ENCODE measurements at places on chromosomes 4 and X. TPM values are rescaled to one million over a fixed set of nuclear protein-coding genes. Genes with fewer than 3 reads are reported as not detected.

Gene ITM2A
- 43.4 TPM for total RNA-seq

Gene FRG1
- total RNA-seq = 23.1 TPM

Gene RNF212
- total RNA-seq = 2.7 TPM

- no peaks in the 10 kb centered on the region for H3K27me3 ChIP-seq
- DNase-seq = no peak
- no peak overlapping the region for H3K4me3 ChIP-seq
- no peak overlapping the region for H3K27ac ChIP-seq
- H3K36me3 ChIP-seq = no peaks in the 10 kb centered on the region
- peaks cover 8% of the 10 kb centered on the region for H3K4me1 ChIP-seq
Observed at GRCh38 chrX:39516427-39516841, 581.3 kb downstream of the BCOR start.

- peaks cover 9% of the 10 kb centered on the region for H3K36me3 ChIP-seq
- H3K4me3 ChIP-seq = no peak overlapping the region
- H3K27ac ChIP-seq = no peak overlapping the region
- H3K4me1 ChIP-seq = peaks cover 6% of the 10 kb centered on the region
- peaks cover 9% of the 10 kb centered on the region for H3K27me3 ChIP-seq
Observed at GRCh38 chrX:49892542-49892941, 13.3 kb downstream of the USP27X start.

DNA sequence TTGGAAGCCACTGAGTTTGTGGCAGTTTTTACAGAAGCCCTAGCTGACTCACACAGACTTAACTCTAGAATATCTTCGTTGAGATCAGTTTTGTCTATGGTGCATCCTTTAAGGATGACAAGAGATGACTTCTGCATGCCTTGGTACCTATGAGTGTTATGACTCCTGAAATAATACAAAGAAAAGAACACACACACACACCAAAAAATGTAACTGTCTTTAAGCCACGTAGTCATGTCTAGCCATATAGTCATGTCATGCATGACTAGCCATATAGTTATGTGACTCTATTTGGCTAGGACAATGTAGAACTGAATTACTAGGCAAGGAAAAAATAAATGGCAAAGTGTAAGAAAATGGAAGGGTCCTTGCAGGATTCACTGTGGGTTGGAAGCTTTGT lies 447.8 kb downstream of the NLGN4X start:
- no peak for DNase-seq
- no peak overlapping the region for H3K27ac ChIP-seq
- H3K4me1 ChIP-seq = no peaks in the 10 kb centered on the region
- no peak overlapping the region for H3K4me3 ChIP-seq
- no peaks in the 10 kb centered on the region for H3K27me3 ChIP-seq

DNA sequence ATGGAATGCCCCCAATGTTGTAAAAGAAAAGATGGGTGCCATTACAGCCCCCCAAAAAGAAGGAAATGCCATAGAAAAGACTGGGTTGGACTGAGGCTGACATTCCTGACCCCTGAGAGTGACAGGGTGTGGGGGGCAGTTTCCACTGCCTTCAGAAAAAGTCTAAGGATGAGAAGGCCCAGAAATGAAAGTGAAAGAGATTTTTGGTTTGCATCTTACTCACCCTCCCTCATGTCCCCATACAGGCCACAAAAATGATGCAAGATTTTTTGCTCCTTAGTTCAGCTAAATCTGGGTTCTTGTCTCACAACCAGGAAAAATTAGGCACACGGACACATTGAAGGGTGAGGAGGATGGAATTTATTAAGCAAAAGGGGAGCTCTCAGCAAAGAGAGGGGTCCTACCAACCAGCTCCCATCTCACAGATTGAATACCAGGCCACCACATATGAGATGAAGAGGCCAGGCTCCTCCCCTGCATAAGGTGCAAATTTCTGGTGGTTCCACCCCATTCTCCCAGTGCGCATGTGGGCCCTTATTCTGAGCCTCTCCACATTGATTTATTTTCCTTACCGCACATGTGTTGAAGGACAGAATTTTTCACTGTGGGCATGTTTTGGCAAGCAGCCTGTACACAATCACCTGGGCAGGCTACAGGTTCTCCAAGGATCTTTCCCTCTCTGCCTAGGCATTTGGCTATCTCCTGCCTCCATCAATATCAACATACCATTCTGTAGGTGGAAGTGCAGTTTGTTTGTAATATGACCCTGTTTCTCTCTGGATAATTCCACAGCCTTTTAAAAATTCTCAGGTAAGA lies 18.8 kb downstream of the PPP4R3C start:
- no peak for DNase-seq
- 0 out of 2 replicates have a peak, but pooled peaks cover 4% of the 10 kb centered on the region for H3K4me1 ChIP-seq
- no peaks in the 10 kb centered on the region for H3K27me3 ChIP-seq

GRCh38 chrX:31007321-31007720 lies 64.5 kb downstream of the FTHL17 start:
- H3K27ac ChIP-seq = no peak overlapping the region
- no peaks in the 10 kb centered on the region for H3K36me3 ChIP-seq
- no peak overlapping the region for H3K4me3 ChIP-seq
- H3K27me3 ChIP-seq = no peaks in the 10 kb centered on the region
- no peak for DNase-seq
- peaks cover 3% of the 10 kb centered on the region for H3K4me1 ChIP-seq

- no peak for DNase-seq
- H3K27me3 ChIP-seq = no peaks in the 10 kb centered on the region
- no peaks in the 10 kb centered on the region for H3K36me3 ChIP-seq
- no peak overlapping the region for H3K4me3 ChIP-seq
- H3K4me1 ChIP-seq = peaks cover 4% of the 10 kb centered on the region
Observed at GRCh38 chrX:42602566-42602965, 175.4 kb downstream of the PPP1R2C start.

- H3K27ac ChIP-seq = no peak overlapping the region
- DNase-seq = no peak
- no peak overlapping the region for H3K4me3 ChIP-seq
- peaks cover 4% of the 10 kb centered on the region for H3K27me3 ChIP-seq
- H3K36me3 ChIP-seq = no peaks in the 10 kb centered on the region
Observed at GRCh38 chr4:151798678-151799416, 38.0 kb upstream of the GATB start.

DNA sequence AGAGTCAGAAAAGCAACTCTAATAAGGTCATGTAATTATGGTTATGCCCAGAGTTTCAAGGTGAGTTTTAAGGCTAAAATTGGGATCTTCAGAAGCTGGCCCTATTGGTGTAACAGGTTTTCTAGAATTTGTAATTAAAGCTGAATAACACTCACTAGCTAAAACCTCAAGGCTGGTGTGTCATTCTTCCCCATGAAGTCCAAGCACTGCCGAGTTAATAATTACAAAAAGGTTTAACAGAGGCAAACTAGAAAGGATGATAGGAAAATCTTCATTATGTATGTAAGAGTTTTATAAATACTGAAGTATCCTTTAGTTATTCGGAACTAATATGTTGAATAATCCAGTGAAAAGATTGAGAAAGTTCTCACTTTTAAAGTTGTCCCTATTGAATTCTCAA lies 34.3 kb downstream of the MXRA5 start:
- H3K4me1 ChIP-seq = no peaks in the 10 kb centered on the region
- no peak overlapping the region for H3K4me3 ChIP-seq
- no peaks in the 10 kb centered on the region for H3K27me3 ChIP-seq
- peaks cover 3% of the 10 kb centered on the region for H3K36me3 ChIP-seq
